ENCODE measurements at places on chromosomes 16 and 17. TPM values are rescaled to one million over a fixed set of nuclear protein-coding genes. Genes with fewer than 3 reads are reported as not detected.
A peak's percentile ranks its signal among the peaks of the same experiment; 100 is the strongest.

NPIPA3 gene
- 2.6 TPM for total RNA-seq

KRTAP1-5 gene
- total RNA-seq = not detected

TAT gene
- total RNA-seq = not detected

G6PC3 gene
- 54.6 TPM for total RNA-seq

DNA sequence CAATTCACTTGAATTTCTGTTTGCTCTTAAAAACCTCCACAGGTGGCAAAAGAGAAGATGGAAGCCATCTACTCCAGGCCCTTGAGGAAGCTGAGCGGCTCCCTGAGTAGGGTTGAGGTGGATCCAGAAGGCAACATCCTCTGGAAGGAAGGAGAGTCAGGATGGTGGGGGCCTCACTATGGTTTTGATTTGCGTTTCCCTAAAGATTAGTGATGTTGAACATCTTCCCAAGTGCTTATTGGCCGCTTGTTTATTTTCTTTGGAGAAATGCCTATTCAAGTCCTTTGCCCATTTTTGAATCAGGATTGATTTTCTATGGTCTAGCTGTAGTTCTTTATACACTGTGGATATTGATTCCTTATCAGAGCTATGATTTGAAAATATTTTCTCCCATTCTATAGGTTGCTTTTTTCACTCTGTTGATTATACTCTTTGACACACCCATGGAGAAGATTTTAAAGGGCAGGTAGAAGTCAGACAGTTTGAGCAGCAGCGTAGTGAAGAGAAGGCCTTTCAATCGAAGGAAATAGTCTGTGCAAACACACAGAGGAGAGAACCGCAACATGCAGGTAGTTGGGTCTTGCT lies 58.6 kb downstream of the WSB1 start:
- peak overlapping the region; percentile 82 for H3K4me3 ChIP-seq
- H3K27ac ChIP-seq = peak overlapping the region; percentile 89
- H3K4me1 ChIP-seq = peaks cover 12% of the 10 kb centered on the region
- H3K36me3 ChIP-seq = no peaks in the 10 kb centered on the region
- H3K27me3 ChIP-seq = no peaks in the 10 kb centered on the region

DNA sequence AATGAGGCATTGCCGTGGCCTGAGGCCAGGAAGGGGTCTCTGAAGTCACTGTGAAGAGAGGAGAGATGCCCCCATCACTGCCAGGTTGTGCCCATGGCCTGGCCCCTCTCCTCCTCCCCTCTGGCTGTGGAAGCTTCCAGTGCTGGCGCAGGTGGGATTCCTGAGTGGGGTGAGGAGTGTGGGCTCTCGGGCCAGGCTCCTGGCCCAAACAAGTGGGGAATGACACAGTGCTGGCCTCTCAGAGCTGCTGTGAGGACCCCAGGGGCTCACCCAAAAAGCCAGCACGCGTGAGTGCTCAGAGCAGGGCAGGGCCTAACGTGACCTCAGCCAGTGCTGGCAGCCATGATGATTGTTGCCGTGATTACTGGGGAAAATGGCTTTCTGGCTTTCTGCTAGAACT lies 53.5 kb upstream of the MTSS2 start:
- no peak for DNase-seq
- no peaks in the 10 kb centered on the region for H3K27me3 ChIP-seq
- no peak overlapping the region for H3K4me3 ChIP-seq
- peaks cover 59% of the 10 kb centered on the region for H3K4me1 ChIP-seq
- peak overlapping the region; percentile 82 for H3K27ac ChIP-seq
- no peaks in the 10 kb centered on the region for H3K36me3 ChIP-seq

GRCh38 chr17:74249590-74250270 lies 24.3 kb upstream of the DNAI2 start:
- H3K36me3 ChIP-seq = no peaks in the 10 kb centered on the region
- no peak overlapping the region for H3K4me3 ChIP-seq
- H3K27me3 ChIP-seq = no peaks in the 10 kb centered on the region
- no peaks in the 10 kb centered on the region for H3K4me1 ChIP-seq
- no peak for DNase-seq

GRCh38 chr16:1667271-1667670 lies 10.8 kb upstream of the JPT2 start:
- no peaks in the 10 kb centered on the region for H3K4me1 ChIP-seq
- no peak overlapping the region for H3K4me3 ChIP-seq
- no peak overlapping the region for H3K27ac ChIP-seq
- peaks cover 90% of the 10 kb centered on the region for H3K36me3 ChIP-seq

DNA sequence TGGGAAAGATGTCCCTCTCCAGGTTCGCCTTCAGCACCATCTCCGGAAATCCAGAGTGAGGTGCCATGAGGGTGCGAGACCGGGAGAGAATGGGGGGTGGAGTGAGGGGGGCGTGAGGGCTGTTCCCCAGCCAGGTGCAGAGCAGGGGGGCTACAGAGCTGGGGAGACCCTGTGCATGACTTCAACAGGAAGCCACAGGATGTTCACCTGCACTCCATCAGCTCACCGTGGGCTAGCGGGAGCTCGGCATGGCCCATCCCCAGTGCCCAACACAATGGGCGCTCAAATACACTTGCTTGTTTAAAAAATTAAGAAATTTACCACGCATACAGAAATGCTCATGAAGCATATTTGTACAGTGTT lies 27.7 kb downstream of the TMEM235 start:
- no peak overlapping the region for H3K4me3 ChIP-seq
- no peak overlapping the region for H3K27ac ChIP-seq
- no peaks in the 10 kb centered on the region for H3K27me3 ChIP-seq
- no peaks in the 10 kb centered on the region for H3K36me3 ChIP-seq

GRCh38 chr17:78940708-78941107 lies 15.5 kb upstream of the TIMP2 start:
- H3K27ac ChIP-seq = no peak overlapping the region
- H3K36me3 ChIP-seq = no peaks in the 10 kb centered on the region
- H3K27me3 ChIP-seq = no peaks in the 10 kb centered on the region
- no peak overlapping the region for H3K4me3 ChIP-seq
- DNase-seq = no peak
- peaks cover 1% of the 10 kb centered on the region for H3K4me1 ChIP-seq

DNA sequence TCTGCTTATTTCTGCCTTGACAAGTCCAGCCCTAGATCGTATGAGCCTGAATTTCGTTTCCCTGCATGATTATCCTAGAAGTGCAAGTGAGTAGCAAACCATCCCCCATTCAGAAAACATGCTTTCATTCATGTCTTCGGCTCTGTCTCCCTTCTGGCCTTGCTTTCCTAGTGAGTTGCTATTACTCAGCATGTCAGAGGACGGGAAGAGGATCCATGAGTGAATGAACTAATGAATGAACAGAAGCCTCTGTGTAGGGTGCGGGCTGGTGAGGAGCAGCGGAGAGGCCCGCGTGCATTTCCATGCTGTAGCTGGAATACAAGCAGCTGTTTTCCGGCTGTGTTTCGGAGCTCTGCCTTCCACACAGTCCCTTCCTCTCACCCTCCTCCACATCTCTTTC lies 155.7 kb upstream of the NOL11 start:
- H3K4me1 ChIP-seq = no peaks in the 10 kb centered on the region
- no peak overlapping the region for H3K27ac ChIP-seq
- no peaks in the 10 kb centered on the region for H3K36me3 ChIP-seq
- no peak for DNase-seq
- H3K4me3 ChIP-seq = no peak overlapping the region

DNA sequence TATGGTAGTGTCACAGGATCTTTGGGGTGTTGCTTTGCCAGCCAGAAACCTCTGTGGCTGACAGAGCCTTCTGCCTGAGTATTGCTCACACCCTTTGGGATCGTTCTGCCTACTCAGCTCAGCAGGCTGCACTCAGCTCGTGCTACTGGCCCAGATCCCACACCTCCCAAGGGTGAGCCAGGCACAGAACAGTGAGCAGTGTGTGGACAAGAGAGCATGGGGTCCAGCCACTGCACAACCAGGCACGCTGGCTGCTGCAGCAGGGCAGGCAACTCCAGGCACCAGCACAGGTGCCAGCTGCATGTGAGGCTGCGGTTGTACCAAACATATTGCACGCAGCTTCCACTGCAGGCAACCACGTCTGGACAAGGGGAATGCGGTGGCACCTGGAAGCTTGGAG lies 84.9 kb downstream of the CYB561 start:
- H3K4me1 ChIP-seq = peaks cover 29% of the 10 kb centered on the region
- H3K27ac ChIP-seq = no peak overlapping the region
- H3K4me3 ChIP-seq = no peak overlapping the region
- DNase-seq = no peak
- H3K27me3 ChIP-seq = no peaks in the 10 kb centered on the region

DNA sequence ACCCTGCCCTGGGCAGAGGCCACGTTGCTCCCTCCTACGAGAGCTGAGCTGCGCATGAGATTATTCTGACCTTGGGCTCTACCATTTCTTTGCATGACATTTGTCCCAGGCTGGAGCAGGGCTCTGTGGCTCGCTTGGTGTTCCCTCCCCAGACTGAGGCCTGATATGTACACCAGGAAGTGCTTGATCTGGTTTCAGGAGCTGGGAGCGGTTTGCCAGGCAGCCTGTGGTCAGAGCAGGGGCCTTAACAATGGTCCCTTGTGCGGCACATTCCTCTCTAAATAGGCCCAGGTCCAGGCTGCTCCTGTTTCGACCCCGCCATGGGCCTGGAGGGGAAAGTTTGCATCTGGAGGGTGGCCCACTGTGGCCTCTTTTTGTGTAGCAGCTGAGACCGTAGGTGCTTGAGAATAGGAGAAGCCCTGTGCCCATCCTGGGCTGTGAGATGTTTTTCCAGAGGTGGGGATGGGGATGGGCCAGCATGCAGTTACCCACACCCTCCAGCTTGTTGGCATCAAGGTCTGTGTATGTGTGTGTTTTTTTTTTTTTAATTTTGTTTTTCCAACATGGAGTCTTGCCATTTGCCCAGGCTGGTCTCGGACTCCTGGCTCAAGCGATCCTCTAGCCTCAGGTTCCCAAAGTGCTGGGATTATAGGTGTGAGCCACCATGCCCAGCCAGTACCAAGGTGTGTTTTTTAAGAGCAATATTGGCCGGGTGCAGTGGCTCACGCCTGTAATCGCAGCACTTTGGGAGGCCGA lies 253.9 kb downstream of the SEC14L1 start:
- H3K4me1 ChIP-seq = peaks cover 36% of the 10 kb centered on the region
- H3K27ac ChIP-seq = peak overlapping the region; percentile 15
- DNase-seq = no peak

DNA sequence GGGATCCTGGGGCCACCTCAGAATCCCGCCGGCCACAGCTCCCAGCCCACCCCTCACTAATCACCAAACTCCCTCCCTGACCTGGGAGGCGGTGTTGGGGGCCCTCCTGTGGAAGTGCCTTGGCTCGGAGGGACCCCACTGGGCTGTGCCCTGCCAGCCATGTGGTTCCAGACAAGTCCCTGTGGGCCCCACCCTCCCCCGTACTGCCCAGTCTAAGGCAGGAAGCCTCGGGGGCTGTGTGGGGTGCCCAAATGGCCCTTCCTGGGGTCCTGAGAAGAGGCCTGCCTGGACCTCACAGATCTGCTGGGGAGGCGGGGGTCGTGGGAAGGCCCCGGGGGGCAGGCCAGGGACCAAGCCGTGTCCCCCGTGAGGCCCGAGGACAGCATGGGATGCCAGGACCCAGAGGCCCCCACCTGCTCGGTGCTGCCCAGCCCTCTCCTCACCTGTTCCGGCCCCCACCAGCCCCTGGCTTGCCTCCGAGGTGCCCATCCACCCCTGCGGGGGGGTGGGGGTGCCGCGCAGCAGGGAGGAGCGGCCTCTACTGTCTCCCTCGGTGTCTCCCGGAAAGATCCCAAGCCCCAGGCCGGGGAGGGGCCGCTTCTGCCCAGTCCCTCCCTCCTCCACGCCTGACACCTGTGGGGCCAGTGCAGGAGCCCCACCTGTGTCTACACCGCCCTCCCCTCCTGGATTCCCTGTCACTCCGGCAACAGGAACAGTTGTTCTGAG lies 9.3 kb upstream of the KREMEN2 start:
- H3K36me3 ChIP-seq = no peaks in the 10 kb centered on the region
- H3K4me1 ChIP-seq = no peaks in the 10 kb centered on the region
- H3K27me3 ChIP-seq = no peaks in the 10 kb centered on the region
- no peak overlapping the region for H3K4me3 ChIP-seq
- DNase-seq = no peak
- no peak overlapping the region for H3K27ac ChIP-seq

DNA sequence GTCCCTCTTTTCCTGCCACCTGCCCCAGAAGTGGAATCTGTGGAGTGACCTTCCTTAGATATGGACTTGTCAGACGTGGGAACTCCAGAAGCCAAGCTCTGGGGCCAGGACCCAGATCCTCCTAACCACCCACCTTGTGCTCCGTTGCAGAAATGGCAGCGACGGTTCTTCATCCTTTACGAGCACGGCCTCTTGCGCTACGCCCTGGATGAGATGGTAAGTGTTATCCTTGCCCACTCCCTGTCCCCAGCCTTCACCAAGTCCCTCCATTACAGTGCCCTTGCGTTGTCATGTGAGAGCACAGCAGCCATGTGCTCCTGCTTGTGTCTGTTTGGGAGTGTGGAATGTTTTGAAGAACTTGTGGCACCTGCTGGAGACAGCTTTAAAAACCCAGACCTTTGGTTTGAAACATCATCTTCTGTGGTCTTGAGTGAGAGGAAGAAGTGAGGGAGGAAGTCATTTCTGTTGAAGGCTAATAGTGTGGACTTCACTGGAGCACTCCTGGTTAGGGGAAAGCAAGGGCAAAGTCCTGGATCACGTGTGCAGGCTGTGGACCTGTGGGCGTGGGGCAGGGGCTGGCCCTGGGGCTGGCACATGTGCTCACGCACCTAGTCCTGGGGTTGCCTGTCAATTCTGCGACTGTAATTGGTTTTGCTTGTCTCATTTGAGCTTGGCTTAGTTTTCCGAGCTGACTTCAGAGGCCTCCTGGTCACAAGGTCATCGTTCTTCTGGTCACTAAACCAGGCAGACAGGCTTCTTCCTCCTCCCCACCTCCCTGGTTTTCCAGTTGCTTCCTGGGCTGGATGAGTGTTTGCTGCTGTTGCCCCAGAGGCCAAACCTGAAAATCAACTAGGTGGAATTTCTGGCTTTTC lies 35.8 kb downstream of the MPRIP start:
- H3K4me3 ChIP-seq = no peak overlapping the region
- peaks cover 59% of the 10 kb centered on the region for H3K4me1 ChIP-seq
- H3K27ac ChIP-seq = no peak overlapping the region
- no peak for DNase-seq
- no peaks in the 10 kb centered on the region for H3K27me3 ChIP-seq
- H3K36me3 ChIP-seq = peaks cover 21% of the 10 kb centered on the region

- H3K36me3 ChIP-seq = no peaks in the 10 kb centered on the region
- no peak for DNase-seq
- no peaks in the 10 kb centered on the region for H3K27me3 ChIP-seq
- H3K4me1 ChIP-seq = peaks cover 22% of the 10 kb centered on the region
- peak overlapping the region; percentile 49 for H3K4me3 ChIP-seq
Observed at GRCh38 chr17:27631897-27632725, 1.1 kb downstream of the LGALS9 start.

Data from thoracic aorta (tissue), 2 donors.